ENCODE measurements at places on chromosomes 4 and X.

DNA sequence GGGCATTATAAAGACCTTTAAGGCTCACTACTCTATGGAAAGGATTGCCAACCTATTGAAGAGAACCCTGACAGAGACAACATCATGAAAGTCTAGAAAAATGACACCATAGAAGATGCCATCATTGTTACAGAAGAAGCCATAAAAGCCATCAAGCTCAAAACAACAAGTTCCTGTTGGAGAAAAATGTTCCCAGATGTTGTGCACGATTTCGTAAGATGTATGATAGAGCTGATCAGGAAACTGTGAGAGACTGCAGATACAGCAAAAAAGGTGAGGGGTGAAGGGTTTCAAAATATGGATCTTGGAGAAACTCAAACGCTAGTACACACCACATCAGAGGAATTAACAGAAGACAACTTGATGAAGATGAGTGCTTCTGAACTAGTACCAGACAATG, 53.3 kb downstream of the WDFY3 start:
- no peak for DNase-seq

DNA sequence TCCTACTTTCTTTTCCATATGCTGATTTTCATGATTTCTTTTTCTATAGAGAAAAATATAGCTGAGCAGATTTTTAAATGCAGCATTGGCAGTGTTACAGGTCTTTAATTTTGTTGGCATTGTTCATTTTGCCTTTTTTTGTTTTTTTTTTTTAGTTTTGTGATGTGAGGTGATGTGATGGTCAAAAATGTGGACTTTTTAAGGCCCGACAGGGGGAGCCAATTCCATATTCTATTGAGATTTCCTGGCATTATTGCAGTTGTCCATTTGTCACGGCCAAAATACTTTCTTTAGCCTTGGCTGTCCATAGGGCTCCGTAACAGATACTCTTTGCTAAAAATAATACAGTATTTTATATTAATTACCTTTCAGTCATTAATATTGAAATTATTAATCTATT, 47.8 kb downstream of the SLIT2 start:
- DNase-seq = peak; percentile 76

- no peak for DNase-seq
Observed at GRCh38 chr4:77264826-77265225, 107.8 kb downstream of the CCNG2 start.

DNA sequence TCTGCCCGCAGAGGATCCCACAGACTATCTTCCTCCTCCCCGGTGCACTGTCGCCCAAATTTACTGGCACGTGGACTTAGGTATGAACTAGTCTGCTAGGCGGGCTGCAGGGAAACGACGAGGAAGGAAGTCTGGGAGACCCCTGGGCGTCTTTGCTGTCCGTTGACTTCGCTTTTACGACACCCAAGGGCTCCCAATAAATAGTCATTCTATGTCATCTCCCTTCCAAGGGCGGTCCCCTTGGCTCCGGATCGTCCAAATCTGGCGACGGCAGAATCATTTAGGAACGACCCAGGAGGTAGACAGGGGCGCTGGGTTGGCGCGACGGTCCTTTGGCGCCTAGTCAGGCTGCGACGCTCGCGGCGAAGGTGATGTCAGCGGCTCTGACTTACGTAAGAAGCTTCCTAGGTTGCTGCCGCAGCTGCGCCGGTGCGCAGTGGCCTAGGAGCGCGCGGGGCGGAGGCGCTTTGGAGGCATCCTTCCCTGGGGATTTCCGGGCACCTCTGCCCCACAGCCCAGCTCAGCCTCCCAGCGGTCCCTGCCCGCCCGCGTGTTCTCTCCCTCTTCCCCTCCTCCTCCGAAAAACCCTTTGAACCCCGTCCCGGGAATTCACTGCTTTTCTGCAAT, 2.2 kb downstream of the NHS start:
- peak; percentile 37 for DNase-seq

GRCh38 chr4:2938906-2939305, 24.3 kb downstream of the NOP14 start:
- DNase-seq = no peak

- peak; percentile 68 for DNase-seq
Observed at GRCh38 chr4:182240161-182241130, 2.8 kb upstream of the TENM3 start.

- no peak for DNase-seq
Observed at GRCh38 chrX:12614266-12614665, 176.9 kb upstream of the PRPS2 start.

GRCh38 chr4:156322592-156322991, 368.9 kb upstream of the CTSO start:
- DNase-seq = no peak

DNA sequence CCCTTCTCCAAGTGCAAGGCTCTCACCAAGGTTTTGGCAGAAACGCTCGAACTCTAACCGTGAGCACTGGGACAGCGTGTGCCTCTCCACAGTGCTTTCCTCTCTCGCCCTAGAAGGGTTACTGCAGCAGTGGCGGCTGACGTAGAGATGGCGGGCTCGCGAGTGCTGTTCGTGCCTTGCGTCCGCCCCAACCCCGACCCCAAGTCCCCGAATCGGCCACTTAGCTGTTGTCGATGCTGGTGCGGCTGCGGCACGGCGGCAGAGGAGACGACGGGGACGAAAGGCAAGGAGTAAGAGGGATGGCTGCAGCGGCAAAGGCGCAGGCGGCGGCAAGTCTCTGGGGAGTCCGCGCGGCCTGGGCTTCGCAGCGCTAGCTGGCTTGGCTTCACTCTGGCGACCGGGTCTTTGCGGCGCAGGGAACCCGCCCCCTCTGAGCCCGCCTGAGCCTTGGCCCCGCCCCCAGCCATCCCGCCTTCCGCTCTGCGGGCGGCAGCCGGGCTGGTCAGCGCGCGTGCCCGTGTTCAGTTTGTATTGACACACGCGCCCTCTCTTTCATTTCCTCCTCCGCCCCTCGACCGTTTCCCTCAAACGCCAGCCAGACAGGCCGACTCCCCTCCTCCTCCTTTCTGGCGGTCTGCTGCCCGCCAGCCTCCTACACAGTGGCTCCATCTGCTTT, at the start of gene SPIN4:
TSS of gene SPIN4 (minus strand) at position 392 of the 676 bp plus-strand sequence. CDS start 513 bp downstream, outside the sequence.
- peak; percentile 95 for DNase-seq

DNA sequence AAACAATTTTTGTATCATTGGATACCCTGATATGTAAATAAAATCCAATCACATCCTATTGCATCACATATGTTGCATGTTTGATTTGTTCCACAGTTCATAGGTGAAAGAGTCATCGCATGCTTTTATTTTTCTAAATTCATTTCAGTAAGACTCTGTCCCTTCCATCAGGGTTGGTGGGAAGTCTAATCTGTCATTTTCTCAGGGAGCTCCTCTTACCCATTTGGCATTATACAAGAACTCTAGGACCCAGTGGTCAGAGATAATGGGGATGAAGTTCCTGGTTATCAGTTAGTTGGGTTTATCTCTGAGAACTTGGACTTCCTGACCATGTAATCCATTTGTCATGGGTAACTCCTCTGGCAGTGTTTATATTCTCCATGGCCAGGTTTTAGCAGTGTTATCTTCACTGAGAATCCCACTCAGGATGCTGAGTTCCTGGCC, 227.1 kb upstream of the JADE1 start:
- DNase-seq = no peak

DNA sequence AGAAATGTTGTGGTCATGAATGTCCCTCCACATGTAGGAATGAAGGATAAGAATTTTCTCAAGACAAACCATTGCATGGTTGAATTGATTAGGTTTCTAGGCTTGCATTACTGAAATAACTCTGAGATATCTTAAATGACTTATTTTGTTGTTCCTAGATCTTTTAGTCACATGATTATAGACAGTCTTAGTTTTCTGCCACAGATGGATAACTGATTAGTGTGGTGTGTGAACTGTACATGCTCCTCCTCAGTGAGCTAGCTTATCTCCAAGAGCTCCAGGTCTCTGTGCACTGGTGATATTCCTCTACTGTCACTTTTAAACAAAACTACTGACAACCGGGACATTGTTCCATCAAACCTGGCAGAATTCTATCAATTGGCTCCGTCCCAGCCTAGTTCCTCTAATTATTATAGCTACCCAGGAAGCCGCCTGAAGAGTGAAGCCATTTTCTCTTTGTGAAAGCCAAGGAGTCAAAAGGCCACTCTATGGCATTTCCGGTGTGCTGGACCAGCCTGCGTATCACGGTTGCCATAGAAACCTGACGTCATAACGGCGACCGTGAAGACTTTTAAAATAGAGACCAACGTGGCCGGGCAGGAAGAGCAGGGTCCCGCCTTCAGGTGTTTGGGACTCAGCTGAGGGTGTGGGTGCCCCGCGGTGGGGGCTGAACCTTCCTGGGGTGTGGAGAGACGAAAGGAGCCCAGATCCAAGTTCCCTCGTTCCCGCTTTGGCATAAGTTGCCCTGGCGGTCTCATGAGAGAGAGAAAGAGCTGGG, 28.1 kb downstream of the BEX3 start:
- peak; percentile 73 for DNase-seq

- no peak for DNase-seq
Observed at GRCh38 chrX:2334237-2334636, 166.5 kb downstream of the DHRSX start.

DNA sequence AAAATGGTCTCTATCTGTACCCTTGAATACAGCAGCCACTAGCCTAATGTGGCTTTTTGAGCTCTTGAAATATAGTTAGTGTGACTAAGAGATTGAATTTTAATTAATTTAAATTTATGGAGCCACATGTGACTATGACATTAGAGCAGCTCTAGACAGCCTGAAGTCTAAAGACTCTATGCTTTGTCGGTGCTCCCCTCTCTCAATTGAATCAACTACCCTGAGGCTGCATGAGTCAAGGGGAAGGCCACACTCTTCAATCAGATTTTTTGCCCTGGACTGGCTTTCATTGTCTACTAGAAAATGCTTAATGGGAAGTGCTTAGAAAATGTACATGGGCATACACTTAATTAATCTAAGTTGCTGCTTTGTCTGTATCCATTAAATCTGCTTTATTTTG, 11.7 kb downstream of the TLR7 start:
- no peak for DNase-seq

GRCh38 chr4:183139058-183139750, 40.1 kb downstream of the WWC2 start:
- no peak for DNase-seq

DNA sequence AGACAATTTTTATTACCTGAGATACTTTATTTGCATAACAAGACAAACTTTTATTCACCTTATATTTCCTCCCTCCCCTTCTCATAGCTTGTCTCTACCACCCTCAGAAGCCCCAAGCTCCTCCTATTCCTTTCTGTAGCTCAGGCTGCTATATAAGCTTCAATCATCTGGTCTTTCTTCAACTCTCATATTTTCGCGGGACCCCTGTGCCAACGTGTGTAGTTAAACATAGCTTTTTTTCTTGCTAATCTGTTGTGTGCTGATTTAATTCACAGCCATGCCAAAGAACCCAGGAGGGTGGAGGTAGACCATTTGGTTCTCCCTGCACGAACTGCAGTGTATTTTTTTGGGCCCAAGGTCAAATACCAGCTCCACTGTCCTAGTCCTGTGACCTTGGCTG, 21.1 kb upstream of the CD38 start:
- DNase-seq = no peak

GRCh38 chrX:118337687-118338086, 8.2 kb upstream of the WDR44 start:
- no peak for DNase-seq

GRCh38 chr4:43244688-43245382, 352.3 kb downstream of the GRXCR1 start:
- no peak for DNase-seq

DNA sequence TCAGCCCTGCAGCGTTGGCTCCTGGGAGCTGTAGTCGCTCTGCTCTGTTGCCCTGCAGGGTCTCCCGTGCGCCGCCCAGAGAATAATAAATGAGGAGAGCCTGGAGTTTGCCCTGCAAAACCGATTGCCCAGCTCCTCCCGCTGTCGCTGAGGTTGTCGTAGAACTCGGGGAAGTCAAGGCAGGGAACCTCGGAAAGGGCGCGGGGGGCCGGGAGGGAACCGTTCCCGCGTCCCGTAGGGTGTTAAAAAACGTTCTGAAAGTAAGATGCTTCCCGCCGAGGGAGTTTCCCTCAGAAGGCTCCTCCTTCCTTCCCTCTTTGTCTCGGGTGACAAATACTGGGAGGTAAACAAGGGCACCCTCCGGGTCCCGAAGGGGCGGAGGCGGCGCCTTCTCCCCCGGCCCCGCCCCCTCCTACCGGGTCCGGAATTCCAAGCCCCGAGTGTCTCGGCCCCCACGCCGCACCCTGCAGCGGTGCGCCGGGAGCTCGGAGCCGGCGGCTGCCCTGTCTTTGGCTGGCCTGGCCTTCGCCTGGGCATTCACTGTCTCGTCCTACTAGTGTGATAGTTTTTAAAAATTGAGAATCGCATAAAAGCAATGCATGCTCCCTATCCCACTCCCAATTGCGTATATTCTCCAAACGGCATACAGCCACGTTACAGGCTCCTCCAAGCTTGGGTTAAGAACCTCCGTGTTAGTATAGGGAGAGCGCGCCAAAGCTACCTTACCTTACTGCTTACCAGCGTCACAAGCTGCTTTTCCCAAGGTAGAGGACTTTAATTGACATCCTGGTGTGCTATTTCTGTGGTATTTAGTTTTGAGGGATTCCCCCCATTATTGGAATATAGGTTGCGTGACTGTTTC, 964 bp upstream of the HMGB2 start:
- DNase-seq = peak; percentile 88

GRCh38 chrX:52270453-52271116, 85.9 kb downstream of the MAGED4 start:
- no peak for DNase-seq

- DNase-seq = peak; percentile 84
Observed at GRCh38 chr4:87527431-87528220, 1.6 kb downstream of the SPARCL1 start.

DNA sequence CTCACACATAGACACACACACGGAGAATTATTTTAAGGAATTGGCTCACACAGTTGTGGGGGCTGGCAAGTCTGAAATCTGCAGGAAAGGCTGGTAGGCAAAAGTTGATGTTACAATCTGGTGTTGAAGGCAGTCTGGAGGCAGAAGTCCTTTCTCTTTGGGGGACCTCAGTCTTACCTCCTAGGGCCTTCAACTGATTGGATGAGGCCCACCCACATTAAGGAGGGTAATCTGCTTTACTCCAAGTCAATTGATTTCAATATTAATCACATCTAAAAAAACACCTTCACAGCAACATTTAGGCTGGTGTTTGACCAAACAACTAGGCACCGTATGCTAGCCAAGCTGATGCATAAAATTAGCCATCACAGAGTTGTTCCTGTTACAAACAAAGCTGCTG, 10.7 kb downstream of the MGST2 start:
- no peak for DNase-seq

DNA sequence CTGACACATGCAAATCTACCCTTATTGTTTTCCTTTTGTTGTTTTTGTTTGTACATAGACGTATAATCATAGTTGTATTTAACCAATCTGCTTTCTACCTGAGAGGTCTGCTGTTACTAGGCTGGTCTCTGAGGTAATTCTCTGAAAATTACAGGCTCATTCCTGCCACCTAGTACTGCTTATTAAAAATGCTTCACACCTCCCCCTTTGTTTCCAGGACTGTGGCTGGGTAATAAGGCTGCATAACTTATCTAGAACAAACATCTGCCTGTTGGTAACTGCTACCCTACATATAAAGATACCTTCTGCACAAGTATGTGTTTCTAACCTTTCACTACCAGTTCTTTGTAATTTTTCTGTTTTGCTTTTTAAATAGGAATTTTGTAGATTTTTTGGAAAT, 34.2 kb downstream of the COX7B2 start:
- DNase-seq = no peak
